Activated naive CD4-positive, alpha-beta T cell (primary cell): ENCODE measurements at places on chromosomes 7 and 10.

DNA sequence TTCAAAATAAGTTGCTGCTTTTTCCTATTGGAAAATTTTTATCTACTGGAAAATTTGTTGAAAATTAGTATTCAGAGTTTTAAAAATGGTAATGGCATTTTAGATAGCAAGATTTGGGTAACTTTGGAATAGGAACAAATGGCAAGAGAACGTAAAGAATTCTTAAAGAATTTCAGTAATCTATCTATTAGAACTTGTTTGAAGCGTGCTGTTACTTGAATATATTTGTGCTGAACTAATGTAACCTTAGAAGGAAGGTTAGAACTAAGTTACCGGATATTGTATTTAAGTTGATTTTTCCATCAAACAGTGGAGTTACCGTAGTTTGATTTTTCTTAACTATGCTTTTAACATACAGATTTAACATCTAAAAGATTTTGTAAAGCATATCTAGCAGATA lies 25.9 kb downstream of the SEPTIN7 start:
- no peak for DNase-seq

- no peak for DNase-seq
Observed at GRCh38 chr10:97640868-97641811, 669 bp downstream of the PI4K2A start.

GRCh38 chr7:46212425-46213153 lies 291.5 kb upstream of the IGFBP3 start:
- DNase-seq = no peak

GRCh38 chr7:76269895-76270294 lies 32.6 kb upstream of the HSPB1 start:
- DNase-seq = no peak

- no peak for DNase-seq
Observed at GRCh38 chr10:15037691-15038090, 6.1 kb upstream of the OLAH start.

- DNase-seq = no peak
Observed at GRCh38 chr7:70212281-70212680, 614.0 kb downstream of the AUTS2 start.

GRCh38 chr7:100132126-100132525 lies 5.4 kb downstream of the MBLAC1 start:
- DNase-seq = no peak

- DNase-seq = no peak
Observed at GRCh38 chr7:20787660-20788419, 1.2 kb upstream of the SP8 start.

DNA sequence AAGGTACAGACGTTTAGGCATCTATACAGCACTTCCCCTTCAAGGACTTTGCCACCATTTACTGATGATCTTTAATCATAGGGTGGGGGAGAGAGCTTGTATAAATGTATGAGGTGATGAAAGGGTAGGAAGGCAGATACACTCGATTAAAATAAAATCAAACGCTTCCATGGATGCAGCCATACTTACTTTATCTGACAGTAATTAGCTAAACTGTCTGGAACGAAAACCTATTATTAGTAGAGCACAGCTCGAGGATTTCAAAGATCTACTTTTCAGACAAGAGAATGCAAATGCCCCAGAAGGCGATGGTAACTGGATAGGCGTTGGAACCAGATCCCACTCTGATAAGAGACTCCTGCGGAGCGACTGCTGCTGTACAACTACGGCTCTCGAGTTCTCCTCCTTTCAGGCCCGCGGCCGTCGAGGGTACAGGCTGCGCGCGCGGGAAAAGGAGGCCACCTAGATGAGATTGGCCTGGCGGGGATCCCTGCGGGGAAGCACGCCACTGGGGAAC lies 3.1 kb upstream of the NKX2-3 start:
- no peak for DNase-seq

DNA sequence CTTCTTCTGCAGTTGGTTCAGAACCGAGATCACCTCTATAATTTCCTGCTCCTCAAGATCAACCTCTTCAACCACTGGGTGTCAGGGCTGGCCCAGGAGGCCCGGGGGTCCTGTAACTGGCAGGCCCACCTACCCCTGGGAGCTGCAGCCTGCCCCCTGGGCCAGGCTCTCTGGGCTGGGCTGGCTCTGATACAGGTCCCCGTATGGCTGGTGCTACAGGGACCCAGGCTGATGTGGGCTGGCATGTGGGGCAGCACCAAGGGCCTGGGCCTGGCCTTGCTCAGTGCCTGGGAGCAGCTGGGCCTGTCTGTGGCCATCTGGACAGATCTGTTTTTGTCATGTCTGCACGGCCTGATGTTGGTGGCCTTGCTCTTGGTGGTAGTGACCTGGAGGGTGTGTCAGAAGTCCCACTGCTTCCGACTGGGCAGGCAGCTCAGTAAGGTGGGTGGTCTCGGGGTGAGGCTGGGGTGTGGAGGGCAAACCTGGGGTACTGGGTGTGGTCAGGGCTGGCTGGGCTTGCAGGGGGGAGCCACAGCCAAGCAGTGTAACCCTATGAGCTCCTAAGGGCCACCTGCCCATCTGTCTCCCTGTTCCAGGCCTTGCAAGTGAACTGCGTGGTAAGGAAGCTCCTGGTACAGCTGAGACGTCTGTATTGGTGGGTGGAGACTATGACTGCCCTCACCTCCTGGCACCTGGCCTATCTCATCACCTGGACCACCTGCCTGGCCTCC lies 4.2 kb downstream of the TMEM270 start:
- no peak for DNase-seq

GRCh38 chr7:149716007-149716931 lies 57.1 kb downstream of the ZNF467 start:
- no peak for DNase-seq

- DNase-seq = no peak
Observed at GRCh38 chr10:34470307-34470706, 344.8 kb downstream of the PARD3 start.

DNA sequence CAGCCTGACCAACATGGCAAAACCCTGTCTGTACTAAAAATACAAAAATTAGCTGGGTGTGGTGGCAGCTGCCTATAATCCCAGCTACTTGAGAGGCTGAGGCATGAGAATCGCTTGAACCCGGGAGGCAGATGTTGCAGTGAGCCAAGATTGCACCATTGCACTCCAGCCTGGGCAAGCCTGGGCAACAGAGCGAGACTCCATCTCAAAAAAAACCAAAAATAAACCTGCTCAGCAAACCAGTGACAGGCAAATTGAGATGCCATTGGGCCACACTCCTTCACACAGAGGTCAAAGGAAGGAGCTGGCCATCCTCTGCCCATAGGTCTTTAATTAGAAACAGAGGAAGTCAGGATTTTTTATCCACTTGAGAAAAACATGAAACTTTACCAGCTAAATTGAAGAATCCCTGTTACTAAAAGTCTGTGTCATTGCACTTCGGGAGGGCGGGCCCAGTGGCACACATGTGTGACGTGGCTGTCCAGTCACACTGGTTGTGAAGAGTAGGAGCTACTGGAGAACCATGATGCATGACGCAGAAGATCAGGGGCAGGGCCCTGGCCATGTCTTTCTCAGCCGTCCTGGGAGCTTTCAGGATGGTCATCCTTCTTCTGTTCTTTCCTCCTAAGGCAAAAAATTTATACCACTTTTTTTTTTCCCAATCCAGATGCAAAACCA lies 118.3 kb upstream of the ZNF438 start:
- DNase-seq = no peak

DNA sequence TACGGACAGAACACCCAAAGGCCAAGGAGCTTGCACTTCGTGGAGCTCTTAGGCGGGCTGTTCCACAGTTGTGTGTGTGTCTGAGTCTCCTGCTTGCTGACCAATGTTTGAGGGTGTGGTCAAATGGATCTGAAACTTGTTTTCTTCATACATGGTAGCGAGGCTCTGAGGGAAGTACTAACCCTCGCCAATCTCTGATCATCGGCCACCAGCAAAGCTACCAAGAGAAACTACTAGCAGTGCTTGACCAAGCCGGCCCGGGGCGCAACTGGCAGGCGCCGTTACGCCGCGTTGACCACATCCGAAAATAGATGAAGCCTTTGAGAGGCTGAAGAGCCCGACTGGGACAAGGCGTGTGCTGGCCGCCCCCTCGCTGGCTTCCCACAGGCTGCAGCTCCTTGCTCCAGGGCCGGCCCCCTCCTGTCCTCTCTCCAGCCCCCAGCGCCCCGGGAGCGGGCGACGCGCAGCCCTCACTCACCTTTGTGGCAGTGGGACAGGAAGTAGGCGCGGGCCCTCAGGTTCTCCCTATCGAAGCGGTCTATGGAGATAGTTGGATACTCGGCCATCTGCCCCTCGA lies 384 bp downstream of the DCLRE1C start:
- no peak for DNase-seq

DNA sequence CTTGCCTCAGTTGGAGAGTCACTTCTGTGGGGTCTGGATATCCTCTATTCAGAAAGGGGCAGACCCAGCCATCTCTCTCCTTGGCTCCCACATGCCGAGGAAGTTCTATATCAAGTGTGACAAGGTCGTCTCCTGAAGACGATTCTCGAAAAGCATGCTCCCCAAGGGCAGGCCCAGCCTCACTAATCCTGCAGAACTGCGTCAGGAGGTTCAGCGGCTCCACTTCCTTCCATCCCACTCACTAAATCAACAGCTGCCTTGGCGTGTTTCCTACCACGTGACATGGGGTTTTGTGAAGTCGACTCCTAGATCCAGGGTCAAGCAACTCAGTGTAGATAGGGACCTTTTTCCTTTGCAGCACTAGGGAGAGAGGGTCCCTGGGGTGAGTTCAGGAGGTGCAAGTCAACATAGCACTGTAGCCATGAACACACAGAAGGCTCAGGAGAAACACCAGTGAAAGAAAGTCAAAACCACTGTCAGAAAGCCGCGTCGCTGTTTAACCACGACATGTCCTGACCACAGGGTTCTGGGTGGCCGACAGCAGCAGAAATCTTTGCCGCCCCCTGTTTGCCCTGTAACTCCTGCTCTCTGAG lies 156.4 kb downstream of the PRPF18 start:
- DNase-seq = no peak
